GM12892 (cell line): ENCODE measurements at places on chromosomes 3 and 15.

- DNase-seq, result no peak
These were observed 204.1 kb downstream of the STXBP5L start for GRCh38 chr3:121111914-121112612.

GRCh38 chr3:70539908-70540307 is 227.5 kb upstream of the MDFIC2 start:
- no peak for DNase-seq

DNA sequence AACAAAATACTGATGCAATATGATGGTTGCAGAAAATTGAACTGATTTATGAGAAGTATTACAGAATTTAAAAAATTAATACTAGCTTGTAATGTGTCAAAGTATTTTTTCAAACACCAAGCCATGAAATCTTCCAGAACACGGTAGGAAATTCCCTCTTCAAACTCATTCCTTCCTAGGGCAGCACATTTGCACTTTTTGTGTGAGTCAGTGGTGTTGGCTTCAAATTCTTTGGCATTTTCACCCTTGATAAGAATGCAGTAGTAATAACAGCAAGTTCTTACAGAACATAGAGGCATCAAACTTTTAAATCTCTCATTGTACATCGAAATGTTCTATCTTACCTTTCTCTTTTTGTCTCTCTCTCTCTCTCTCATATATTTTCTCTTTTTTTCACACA is 191.8 kb downstream of the CGGBP1 start:
- DNase-seq, result no peak

- DNase-seq, result no peak
These were observed 35.5 kb downstream of the ATP8B4 start for GRCh38 chr15:50083424-50084025.

- no peak for DNase-seq
These were observed 207.1 kb upstream of the PFN2 start for GRCh38 chr3:150177673-150178381.

DNA sequence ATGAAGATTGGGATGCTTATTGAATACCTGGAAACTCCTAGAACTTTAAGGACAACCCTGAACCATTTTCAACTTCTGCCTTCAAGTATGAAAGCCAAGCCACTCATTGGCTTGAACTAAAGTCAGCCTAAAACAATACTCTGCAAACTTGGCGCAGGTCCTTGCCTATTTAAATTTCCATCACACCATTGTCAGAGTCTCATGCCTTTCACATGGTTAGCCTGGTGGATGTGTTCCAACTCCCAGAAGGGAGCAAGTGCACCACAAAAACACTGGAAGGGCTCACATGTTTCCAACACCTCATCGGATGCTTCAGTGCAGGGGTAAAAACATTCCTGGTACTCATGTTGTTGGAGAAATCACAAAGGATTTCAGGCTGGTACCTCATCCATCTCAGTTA is 511.6 kb upstream of the MDFIC2 start:
- no peak for DNase-seq

- DNase-seq, result no peak
These were observed 23.0 kb downstream of the SUCNR1 start for GRCh38 chr3:151896246-151897012.
